ENCODE measurements at places on chromosomes 3 and 15. TPM values are rescaled to one million over a fixed set of nuclear protein-coding genes. Genes with fewer than 3 reads are reported as not detected.

CCRL2 gene
- total RNA-seq, result 0.89 TPM

IGF1R gene
- 25.6 TPM for total RNA-seq

DNA sequence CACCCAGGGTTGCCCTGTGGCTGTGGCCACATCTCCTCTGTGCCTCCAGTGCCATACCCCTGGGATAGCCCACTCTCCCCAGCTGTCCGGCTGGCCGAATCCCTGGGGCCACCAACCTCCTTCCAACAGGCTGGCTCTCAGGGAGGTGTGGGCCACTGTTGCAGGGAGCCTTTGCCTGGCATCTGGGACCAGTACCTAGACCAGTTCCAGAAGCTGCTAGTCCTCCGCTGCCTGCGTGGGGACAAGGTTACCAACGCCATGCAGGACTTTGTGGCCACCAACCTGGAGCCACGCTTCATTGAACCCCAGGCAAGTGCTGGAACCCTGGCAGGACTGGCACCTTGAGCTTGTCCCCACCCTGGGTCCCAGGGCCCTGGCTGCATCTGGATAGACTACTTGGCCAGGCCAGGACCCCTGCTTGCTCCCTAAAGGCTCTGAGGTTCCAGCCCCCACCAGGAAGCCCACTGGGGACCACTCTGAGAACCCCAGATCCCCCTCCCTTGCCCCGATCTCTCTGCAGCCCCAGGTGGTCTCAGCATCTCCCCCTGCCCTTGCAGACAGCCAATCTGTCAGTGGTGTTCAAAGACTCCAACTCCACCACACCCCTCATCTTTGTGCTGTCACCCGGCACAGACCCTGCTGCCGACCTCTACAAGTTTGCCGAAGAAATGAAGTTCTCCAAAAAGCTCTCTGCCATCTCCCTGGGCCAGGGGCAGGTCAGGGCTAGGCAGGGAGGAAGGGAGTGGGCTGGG lies 50.0 kb downstream of the SEMA3G start:
- DNase-seq, result no peak
- no peak overlapping the region for H3K4me3 ChIP-seq
- H3K27me3 ChIP-seq, result no peaks in the 10 kb centered on the region
- H3K27ac ChIP-seq, result no peak overlapping the region
- no peaks in the 10 kb centered on the region for H3K4me1 ChIP-seq
- peaks cover 2% of the 10 kb centered on the region for H3K36me3 ChIP-seq

TYRO3 gene
- total RNA-seq, result 3.7 TPM

CCDC9B gene
- 1.9 TPM for total RNA-seq

DNA sequence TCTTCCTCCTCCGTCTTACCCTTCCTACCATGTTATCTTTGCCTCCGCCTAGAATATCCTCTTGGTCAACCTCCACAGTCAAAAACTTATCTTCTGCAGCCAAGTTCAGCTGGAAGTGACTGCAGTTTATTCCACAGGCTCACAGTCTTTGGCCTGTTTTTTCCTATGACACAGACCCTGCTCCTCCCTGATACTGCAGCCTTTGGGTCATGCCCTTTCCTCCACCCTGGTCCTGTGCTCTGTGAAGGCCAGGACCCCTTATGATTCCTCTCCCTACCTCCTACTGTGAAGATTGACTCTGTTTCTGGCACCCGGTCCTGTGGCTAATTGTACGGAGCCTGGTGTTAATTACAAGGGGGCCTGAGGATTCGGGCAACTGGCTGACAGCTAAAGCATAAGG lies 49.3 kb upstream of the SCN5A start:
- no peaks in the 10 kb centered on the region for H3K36me3 ChIP-seq
- no peaks in the 10 kb centered on the region for H3K4me1 ChIP-seq

DNAJC19 gene
- total RNA-seq, result 73.8 TPM

- no peaks in the 10 kb centered on the region for H3K4me1 ChIP-seq
- no peak overlapping the region for H3K4me3 ChIP-seq
- H3K36me3 ChIP-seq, result no peaks in the 10 kb centered on the region
Observed at GRCh38 chr3:169613895-169614294, 49.6 kb downstream of the MECOM start.

DNA sequence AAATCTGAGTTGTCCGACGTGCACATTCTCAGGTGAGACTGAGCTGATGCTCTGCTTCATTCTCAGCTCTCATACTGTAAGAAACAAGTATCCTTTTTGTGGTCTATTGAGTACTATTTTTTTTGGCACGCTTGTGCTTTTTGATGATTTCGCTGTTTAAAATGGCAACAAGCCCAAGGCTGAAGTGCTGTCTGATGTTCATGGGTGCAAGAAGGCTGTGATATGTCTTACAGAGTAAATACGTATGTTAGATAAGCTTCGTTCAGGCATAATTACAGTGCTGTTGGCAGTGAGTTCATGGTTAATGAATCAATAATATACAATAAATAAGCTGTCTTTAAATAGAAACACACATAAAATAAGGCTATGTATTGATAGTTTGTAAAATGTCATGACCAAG lies 27.2 kb downstream of the AQR start:
- peaks cover 10% of the 10 kb centered on the region for H3K36me3 ChIP-seq
- H3K27ac ChIP-seq, result no peak overlapping the region

DNA sequence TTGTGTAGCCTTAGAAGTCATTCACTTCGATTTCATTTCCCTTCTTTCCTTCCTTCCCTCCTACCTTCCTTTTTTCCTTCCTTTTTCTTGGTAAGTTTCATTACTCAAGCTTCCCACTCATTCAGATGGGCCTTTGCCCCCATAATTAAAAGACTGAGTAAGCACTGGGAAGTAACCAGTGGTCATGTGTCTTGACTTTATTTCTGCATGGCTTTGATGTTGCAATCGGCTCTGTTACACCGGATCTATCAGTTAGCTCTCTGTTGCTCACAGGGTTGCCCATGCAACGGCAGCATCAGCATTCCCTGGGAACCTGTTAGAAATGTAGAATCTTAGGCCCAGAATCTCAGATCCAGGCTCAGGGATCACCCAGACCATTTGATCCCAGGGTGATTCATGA lies 25.6 kb upstream of the LARS2 start:
- no peak overlapping the region for H3K4me3 ChIP-seq
- H3K4me1 ChIP-seq, result peaks cover 2% of the 10 kb centered on the region
- H3K27ac ChIP-seq, result no peak overlapping the region
- no peak for DNase-seq
- no peaks in the 10 kb centered on the region for H3K36me3 ChIP-seq

GRCh38 chr3:8816106-8816505 lies 46.7 kb upstream of the OXTR start:
- no peaks in the 10 kb centered on the region for H3K4me1 ChIP-seq
- H3K27ac ChIP-seq, result no peak overlapping the region
- no peaks in the 10 kb centered on the region for H3K27me3 ChIP-seq
- no peak overlapping the region for H3K4me3 ChIP-seq
- DNase-seq, result no peak

GRCh38 chr3:49738067-49738713 lies 14.4 kb upstream of the GMPPB start:
- no peaks in the 10 kb centered on the region for H3K27me3 ChIP-seq
- H3K4me1 ChIP-seq, result peaks cover 6% of the 10 kb centered on the region
- peak overlapping the region; percentile 32 for H3K27ac ChIP-seq
- H3K4me3 ChIP-seq, result no peak overlapping the region
- no peak for DNase-seq

DNA sequence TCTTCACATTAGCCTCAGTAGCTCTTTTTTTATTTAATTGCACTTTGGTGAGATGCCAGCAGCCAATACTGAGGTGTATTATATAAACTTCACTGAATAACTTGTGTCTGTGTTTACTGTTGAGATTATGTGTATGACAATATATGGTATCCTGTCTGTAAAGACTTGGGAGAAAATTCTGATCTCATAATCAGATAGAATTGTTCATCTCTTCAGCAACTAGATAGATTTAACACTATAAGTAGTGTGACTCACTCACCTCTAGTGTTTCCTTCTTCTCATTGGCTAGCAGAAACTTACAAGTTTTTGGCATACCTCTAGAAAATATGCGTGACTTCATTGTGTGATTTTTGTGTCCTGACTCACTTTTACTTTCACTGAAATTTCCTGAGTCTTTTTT lies 67.6 kb upstream of the TGFBR2 start:
- H3K27me3 ChIP-seq, result no peaks in the 10 kb centered on the region
- no peaks in the 10 kb centered on the region for H3K36me3 ChIP-seq
- H3K4me3 ChIP-seq, result no peak overlapping the region
- no peak overlapping the region for H3K27ac ChIP-seq
- H3K4me1 ChIP-seq, result peaks cover 19% of the 10 kb centered on the region

GRCh38 chr15:96702589-96702988 lies 372.1 kb downstream of the NR2F2 start:
- H3K27me3 ChIP-seq, result peaks cover 18% of the 10 kb centered on the region
- no peaks in the 10 kb centered on the region for H3K4me1 ChIP-seq
- H3K4me3 ChIP-seq, result no peak overlapping the region
- H3K27ac ChIP-seq, result no peak overlapping the region
- H3K36me3 ChIP-seq, result no peaks in the 10 kb centered on the region
- DNase-seq, result no peak

DNA sequence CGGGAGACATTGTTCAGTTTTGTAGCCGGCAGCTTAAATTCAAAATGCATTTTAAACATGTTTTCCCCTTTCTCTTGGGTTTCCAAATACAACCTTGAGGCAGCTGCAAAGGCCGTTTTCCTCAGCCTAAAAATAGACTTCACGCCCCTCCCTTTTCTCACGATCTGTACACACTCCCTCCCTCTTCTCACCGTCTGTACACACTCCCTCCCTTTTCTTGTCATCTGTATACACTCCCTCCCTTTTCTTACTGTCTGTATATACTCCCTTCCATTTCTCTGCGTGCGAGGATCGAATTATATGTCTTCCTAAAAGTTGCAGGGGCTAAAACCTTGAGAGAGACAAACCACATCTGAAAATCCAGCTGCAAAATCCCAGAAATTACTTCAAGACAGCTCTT lies 8.9 kb downstream of the MUC4 start:
- H3K4me3 ChIP-seq, result no peak overlapping the region
- no peak overlapping the region for H3K27ac ChIP-seq
- peaks cover 40% of the 10 kb centered on the region for H3K4me1 ChIP-seq
- H3K27me3 ChIP-seq, result no peaks in the 10 kb centered on the region
- H3K36me3 ChIP-seq, result no peaks in the 10 kb centered on the region

- H3K36me3 ChIP-seq, result no peaks in the 10 kb centered on the region
- H3K4me1 ChIP-seq, result no peaks in the 10 kb centered on the region
- no peak overlapping the region for H3K27ac ChIP-seq
- peaks cover 13% of the 10 kb centered on the region for H3K27me3 ChIP-seq
- no peak overlapping the region for H3K4me3 ChIP-seq
- no peak for DNase-seq
Observed at GRCh38 chr3:10527295-10528001, 22.1 kb upstream of the ATP2B2 start.

ABI3BP gene
- total RNA-seq, result not detected

STX19 gene
- total RNA-seq, result not detected

DNA sequence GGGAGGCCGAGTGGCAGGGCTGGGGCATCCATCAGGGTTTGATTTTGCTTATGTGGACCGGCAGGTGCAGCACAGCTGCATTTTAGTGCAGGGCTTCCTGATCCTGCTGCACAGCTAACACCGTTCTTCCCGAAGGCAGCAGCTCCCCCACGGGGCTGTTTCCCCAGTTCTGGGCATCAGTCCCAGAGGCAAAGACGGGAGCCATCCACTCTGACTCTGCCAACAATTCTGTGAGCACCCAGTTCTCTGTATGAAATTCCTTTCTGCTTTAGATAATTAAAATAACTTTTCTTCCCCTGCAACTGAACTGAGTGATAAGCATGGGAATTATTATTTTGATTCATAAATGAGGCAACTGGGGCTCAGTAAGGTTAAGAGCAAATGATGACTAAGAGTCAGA lies 262.9 kb upstream of the ATP10A start:
- peaks cover 14% of the 10 kb centered on the region for H3K27me3 ChIP-seq
- no peaks in the 10 kb centered on the region for H3K36me3 ChIP-seq
- H3K27ac ChIP-seq, result no peak overlapping the region
- no peaks in the 10 kb centered on the region for H3K4me1 ChIP-seq

DNA sequence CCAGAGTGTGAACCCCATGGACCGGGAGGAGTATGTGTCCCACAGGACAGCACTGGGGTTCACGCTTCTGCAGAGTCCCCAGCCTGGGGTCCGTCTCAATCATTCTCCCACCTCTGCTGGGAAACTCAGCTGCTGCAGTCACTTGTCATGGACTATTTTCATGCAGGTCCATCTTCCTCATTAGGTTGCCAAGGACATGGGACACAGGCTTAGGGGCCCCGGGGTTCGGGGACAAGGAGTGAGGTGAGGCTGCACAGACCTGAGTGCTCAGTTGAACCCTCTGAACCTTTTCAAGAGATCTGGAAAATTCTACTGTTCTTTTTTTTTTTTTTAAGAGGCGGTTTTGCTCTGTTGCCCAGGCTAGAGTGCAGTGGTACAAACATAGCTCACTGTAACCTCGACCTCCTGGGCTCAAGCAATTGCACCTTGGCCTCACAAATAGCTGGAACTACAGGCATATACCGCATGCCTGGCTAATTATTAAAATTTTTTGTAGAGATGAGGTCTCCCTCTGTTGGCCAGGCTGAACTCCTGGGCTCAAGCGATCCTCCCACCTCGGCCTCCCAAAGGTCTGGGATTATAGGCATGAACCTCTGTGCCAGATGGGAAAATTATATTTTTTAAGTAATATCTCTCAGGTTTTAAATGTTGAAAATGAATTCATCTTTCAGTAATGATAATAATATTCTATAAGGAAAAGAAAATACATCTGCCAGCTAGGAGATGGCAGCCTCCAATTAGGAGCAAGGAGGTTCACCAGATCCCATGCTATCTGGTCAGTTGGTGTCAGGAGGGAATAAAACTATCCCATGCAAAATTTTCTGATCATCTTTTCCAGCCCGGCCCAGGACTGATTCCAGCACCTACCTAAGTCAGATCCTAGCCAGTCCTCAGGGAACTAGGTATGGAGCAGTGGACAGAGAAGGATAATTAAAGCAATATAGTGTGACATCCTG lies 45.2 kb downstream of the RPN1 start:
- no peak overlapping the region for H3K4me3 ChIP-seq
- no peak overlapping the region for H3K27ac ChIP-seq
- no peak for DNase-seq
- peaks cover 2% of the 10 kb centered on the region for H3K27me3 ChIP-seq
- no peaks in the 10 kb centered on the region for H3K36me3 ChIP-seq

LDHAL6B gene
- not detected for total RNA-seq

- H3K4me3 ChIP-seq, result no peak overlapping the region
- H3K36me3 ChIP-seq, result no peaks in the 10 kb centered on the region
- peak; percentile 30 for DNase-seq
- H3K4me1 ChIP-seq, result no peaks in the 10 kb centered on the region
- H3K27me3 ChIP-seq, result peaks cover under 1% of the 10 kb centered on the region
Observed at GRCh38 chr3:109050591-109051167, 67.3 kb downstream of the MORC1 start.

GRCh38 chr3:89467898-89468363 lies 360.5 kb downstream of the EPHA3 start:
- H3K27me3 ChIP-seq, result no peaks in the 10 kb centered on the region
- H3K36me3 ChIP-seq, result no peaks in the 10 kb centered on the region
- no peak overlapping the region for H3K27ac ChIP-seq
- no peak overlapping the region for H3K4me3 ChIP-seq

GRCh38 chr15:88913850-88914169 lies 631 bp upstream of the MFGE8 start:
- no peak for DNase-seq
- H3K27me3 ChIP-seq, result no peaks in the 10 kb centered on the region
- H3K36me3 ChIP-seq, result no peaks in the 10 kb centered on the region
- peak overlapping the region; percentile 79 for H3K27ac ChIP-seq

- H3K36me3 ChIP-seq, result peaks cover 4% of the 10 kb centered on the region
- no peak for DNase-seq
- no peaks in the 10 kb centered on the region for H3K27me3 ChIP-seq
- H3K27ac ChIP-seq, result no peak overlapping the region
- H3K4me1 ChIP-seq, result peaks cover 24% of the 10 kb centered on the region
Observed at GRCh38 chr3:59808446-59808845, 758.6 kb upstream of the CFAP20DC start.

- DNase-seq, result peak; percentile 42
- H3K4me1 ChIP-seq, result peaks cover 10% of the 10 kb centered on the region
- H3K4me3 ChIP-seq, result no peak overlapping the region
- no peaks in the 10 kb centered on the region for H3K36me3 ChIP-seq
Observed at GRCh38 chr15:50116477-50116876, 2.6 kb downstream of the ATP8B4 start.
